ENCODE measurements at places on chromosomes 7 and 10.
A peak's percentile ranks its signal among the peaks of the same experiment; 100 is the strongest.

DNA sequence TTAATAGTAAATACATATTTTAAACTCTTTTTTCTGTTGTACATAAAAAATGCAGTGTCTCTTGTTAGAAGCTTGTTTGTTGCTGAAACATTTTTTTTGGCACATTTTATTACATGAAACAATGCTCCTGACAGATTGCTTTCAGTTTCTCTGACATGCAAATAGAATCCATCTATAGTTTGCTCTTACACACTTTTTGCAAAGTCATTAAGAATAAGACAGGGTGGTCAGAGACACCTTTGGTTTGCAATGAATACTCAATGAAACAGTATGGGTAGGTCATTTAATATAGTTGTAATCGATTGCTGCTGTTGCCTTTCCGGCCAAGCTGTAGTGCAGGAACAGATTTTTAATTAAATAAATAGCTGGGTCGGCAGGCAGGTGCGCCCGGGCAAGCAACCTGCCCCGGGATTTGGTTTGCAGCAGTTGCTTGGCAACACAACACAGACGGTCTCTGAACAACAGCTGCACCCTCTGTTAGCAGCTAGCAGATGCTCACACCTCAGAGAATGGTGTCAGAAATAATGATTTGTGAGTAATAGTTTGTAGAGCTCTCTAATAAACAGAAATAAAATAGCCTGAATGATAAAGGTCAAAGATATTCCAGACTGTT is 115.7 kb upstream of the CACNA2D1 start:
- no peak for DNase-seq

DNA sequence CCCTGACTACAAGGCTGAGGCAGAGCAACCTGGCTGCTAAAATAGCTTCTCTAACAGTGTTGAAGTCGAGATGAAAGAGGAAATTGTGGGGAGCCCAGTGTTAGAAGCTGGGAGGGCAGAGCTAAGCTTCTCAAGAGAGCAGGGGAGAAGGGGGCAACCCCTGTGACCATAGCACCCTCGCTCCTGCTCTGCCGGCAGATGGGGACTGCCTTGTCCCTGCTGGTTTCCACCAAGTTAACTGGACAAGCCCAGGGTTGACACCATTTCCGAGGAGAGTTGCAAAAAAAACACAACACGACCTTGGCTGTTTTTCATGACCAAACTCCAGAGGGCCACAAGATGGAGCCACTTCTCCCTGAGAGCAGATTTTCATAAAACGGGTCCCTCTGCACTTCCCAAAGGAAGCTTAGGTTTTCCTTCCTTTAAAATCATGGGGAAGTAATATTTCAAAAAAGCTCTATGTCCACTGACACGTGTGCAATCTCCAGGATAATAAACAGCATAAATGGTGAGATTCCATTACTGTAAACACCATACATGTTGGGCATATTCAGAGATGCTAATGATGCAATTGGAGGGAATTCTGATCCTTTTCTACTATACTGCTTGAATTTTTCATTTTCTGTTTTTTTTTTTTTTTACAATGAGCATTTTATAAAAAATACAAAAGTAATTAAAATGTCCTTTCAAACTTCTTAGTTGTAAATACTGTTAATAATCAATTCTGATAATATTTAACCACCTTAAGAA is 140.4 kb downstream of the PIP4K2A start:
- DNase-seq: peak; percentile 6

DNA sequence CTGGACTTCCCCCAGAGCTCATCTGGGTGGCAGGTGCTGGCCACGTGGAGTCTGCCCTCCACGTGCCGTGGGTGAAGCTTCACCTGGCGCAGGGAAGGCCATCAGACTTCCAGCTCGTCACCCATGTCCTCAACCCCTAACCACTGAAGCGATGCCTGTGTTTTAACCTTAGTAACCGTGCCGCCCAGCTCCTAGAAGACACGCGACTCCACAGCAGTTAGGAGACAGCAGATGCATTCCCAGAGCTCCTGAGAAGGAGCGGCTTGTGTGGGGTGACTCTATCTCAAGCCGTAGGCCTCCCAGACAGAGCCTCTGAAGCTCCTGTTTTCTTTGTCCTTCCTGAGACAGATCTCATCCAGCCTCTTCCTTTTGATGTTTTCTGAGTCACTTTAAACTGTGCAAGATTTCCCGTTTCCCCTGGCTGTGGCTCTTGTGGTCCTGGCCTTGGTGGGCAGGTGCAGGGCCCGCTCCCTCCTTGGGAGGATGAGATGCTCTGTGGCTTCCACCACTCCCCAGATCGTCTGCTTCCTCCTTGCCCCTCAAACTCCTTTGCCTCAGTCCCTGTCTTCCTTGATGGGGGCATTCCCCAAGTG is 41.4 kb upstream of the AP5Z1 start:
- DNase-seq: peak; percentile 39

GRCh38 chr10:93991596-93992284 is 2.0 kb upstream of the PLCE1 start:
- peak; percentile 40 for DNase-seq

DNA sequence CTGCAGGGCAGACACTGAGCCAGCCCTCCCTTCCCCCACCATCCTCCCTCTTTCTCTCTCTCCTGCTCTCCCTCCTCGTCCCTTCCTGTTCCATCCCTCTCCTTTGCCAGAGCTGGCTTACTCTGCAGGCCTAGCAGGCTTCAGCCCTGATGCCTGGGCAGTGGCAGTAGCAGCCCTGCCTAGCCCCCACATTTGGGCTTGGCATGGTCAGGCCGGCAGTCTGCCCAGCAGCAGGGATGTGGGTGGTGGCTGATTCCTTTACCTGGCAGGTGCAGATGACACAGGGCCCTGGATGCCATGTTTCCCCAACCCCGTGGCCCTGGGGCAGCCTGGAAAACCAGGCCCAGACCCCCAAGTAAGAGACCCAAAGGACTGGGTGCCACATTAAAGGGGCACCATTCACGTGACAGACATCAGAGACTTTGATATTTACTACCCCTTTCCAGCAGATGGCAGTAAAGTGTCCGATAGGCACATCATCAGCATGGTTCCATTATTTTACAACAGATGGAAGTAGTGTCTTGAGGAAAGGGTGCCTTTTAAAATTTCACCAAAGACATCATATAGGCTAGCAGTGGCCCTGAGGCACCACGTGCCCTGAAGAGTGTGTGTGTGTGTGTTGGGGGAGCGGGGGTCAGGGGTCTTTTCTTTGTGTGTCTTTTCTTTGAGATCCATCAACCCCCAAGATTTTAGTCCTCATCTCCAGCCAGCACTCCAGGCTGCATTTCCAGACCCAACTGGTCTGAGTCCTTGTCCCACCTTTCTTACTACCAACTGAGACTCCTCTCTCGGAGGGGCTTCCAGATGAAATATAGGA is 5.9 kb downstream of the KCP start:
- peak; percentile 34 for DNase-seq

- no peak for DNase-seq
Measured at GRCh38 chr7:132250480-132251326, 325.6 kb downstream of the PLXNA4 start.

DNA sequence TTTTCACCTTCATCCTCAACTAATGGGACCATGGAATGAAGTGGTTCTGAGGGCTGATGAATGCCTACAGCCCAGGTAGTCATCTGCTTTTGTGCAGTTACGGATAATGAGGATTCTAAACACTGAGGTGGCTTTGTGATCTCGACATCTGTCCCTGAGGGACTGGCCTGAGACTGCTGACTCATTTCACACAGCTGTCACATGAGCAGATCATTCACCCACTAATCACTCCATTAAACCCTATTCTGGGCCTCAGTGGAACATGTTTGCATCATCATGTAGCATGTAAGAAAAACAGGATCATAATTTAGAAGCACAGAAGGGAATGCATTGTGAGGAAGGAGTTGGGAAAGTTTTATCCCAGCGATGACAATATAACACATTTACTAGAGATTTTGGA is 79.4 kb upstream of the FEZF1 start:
- DNase-seq: no peak

- no peak for DNase-seq
Measured at GRCh38 chr10:62735464-62736167, 68.9 kb upstream of the ADO start.
